ENCODE measurements at places on chromosomes 3 and 15. TPM values are rescaled to one million over a fixed set of nuclear protein-coding genes. Genes with fewer than 3 reads are reported as not detected.
A peak's percentile ranks its signal among the peaks of the same experiment; 100 is the strongest.

GRCh38 chr3:155153242-155154186 is 73.4 kb downstream of the MME start:
- DNase-seq: no peak

GOLGA8J gene
- not detected for total RNA-seq

DNA sequence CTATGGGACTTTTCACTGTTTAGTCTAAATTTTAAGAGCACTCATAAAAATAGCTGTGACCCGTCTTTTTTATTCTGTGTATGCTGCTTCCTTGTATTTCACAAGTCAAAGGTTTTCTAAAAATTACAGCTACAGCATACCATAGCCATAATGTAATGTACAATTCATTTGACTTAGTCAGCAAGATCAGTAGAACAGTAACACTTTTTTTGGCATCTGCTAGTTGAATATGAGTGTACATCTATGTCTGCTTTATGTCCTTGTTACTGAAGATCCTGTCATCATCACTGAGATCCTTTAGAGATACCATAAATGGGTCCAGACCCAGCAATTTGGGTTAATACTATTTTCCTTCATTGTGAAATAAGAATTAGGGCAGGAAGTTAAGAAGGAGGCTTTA is 42.2 kb downstream of the CMSS1 start:
- DNase-seq: no peak

DPPA4 gene
- 796 TPM for total RNA-seq

CDC25A gene
- 83.3 TPM for total RNA-seq

- DNase-seq: no peak
These were observed 3.8 kb upstream of the PLXND1 start for GRCh38 chr3:129610276-129610675.

ACKR4 gene
- not detected for total RNA-seq

GRCh38 chr3:71168121-71168721 is 415.3 kb downstream of the FOXP1 start:
- DNase-seq: no peak

- DNase-seq: no peak
These were observed 20.6 kb upstream of the GMNC start for GRCh38 chr3:190883141-190883540.

OIP5 gene
- 30.9 TPM for total RNA-seq

DNA sequence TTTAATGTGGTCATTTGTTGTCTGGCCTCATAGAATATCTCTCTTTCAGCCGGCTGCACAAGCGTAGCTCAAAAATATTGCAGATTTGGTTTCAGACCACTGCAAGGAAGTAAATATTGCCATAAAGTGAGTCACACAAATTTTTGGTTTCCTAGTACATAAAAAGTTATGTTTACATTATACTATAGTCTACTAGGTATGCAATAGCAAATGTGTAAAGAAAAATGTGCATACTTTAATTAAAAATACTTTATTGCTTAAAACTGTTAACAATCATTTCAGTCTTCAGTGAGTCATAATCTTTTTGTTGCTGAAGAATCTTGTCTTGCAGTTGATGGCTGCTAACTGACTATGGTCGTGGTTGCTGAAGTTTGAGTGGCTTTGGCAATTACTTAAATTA is 425.1 kb upstream of the ROBO1 start:
- no peak for DNase-seq

DNA sequence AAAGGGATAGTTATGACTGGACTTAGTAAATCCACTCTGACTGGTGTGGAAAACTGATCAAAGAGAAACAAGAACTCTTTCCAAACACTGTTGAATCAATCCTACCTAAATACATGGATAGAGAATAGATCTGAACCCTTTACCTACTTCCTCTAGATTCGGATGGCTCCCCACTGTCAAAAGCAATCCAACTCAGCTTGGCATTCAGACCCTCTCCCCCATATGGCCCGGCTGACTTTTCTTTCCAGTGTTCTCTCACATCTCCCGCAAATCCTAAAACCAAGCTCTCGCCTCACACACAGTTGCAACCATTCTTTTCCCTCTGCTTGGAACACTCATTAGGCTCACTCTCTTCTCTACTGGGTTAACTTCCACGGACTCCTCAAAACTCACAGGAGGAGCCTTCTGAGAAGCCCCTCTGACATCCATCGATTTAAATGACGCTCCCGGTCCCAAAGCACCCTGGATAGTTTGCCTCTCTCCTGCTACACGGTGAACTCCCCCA is 639 bp downstream of the SPICE1 start:
- DNase-seq: no peak

DNA sequence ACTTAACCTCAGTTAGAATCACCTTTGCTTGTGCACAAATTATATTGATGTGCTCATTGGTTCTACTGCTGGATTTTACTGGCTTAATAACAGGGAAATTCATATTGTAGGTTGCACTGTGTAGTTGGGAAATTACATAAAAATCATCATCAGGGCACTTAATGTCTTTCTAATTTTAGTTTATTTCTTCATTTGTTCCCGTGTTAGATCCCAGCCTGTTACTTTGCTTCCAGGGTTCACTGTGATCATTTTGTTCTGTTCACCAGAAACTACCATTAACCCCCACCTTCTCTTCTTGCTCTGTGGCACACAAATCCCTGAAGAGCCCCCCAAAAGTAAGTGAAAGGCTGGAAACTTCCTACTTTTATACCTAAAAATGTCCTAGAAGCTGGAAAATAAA is 80.4 kb downstream of the RARB start:
- DNase-seq: no peak

- DNase-seq: no peak
These were observed 10.7 kb downstream of the XIRP1 start for GRCh38 chr3:39181408-39182335.

- no peak for DNase-seq
These were observed 1.7 kb downstream of the ANXA2 start for GRCh38 chr15:60396100-60396499.

PRC1 gene
- total RNA-seq: 75.7 TPM

DNA sequence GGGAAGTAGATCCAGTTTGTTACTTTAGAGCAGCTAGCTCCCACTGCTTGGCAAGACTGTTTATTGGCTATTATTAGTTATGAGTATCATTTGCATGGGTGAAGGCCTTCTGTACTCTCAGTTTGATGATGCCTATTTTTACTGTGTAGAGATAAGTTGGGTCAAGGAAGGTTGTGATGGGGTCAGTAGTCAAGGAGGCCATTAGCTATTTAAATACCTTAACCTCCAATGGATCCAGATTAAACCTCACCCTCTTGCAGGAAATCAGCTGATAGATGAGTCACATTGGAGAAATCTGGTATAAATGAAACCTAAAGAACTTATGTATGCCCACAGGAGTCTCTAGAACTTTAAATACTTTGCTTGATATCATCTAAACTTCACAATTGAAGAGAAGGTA is 45.0 kb downstream of the THBS1 start:
- no peak for DNase-seq

DNA sequence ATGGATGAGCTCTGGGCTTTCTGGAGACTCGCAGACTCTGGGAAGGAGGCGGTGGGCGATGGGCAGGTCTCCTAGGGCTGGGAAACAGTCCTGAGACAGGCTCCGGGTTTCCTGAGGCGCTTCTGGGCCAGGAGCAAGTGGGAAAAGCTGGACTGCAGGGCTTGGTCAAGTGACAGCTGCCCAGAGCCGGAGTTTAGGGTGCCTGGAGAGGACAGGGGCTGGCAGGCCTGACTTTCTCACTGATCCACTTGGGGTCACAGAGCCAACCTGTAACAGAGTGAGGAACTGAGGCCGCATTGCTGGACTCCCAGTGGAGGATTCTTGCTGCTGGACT is 107.9 kb downstream of the APBA2 start:
- no peak for DNase-seq

GRCh38 chr15:63626955-63627354 is 29.8 kb downstream of the FBXL22 start:
- no peak for DNase-seq

GRCh38 chr3:120568598-120568997 is 27.5 kb upstream of the NDUFB4 start:
- no peak for DNase-seq

TEX55 gene
- not detected for total RNA-seq

- DNase-seq: no peak
These were observed 100.8 kb upstream of the CHMP2B start for GRCh38 chr3:87126321-87126720.

- no peak for DNase-seq
These were observed 16.0 kb upstream of the ADIPOQ start for GRCh38 chr3:186826410-186826975.

MEX3B gene
- 10.4 TPM for total RNA-seq

DNA sequence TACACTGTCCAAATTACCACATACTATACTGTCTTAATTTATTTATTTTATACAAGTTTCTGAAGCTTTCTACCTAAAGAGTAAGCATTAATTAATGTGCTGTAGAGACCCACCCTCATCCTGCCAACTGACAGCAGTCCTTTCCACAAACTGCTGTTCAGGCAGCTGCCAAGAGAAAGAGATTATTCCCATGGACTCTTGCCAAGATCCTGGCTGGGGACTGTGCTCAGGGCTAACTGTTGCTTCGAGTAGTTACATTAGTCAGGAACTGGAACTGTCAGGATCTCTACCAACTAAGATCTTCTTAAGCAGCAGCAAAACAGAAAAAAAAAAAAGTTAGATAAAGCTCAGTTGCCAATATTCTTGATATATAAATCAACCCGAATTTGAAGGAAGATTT is 398.8 kb downstream of the MECOM start:
- no peak for DNase-seq

DNA sequence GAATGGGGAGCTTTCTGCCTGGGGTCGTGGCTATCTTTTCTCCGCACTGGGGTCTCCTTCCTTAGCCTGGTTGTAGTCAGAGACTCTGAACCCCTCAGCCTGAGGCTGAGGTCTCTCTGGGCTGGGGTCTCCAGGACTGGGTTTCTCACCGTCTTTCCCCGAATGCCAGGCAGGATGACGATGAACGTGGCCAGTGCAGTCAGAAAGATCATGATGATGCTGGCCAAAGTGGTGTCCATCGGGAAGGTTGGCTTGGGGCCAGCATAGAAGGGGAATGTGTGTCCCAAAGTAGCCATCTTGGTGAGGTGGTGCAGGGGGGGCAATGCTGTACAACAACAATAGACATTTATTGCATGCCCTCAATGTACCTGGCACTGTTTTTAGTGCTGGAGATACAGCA is 7.0 kb downstream of the DUOXA1 start:
- no peak for DNase-seq

CRABP1 gene
- 93.0 TPM for total RNA-seq

WNT5A gene
- total RNA-seq: 1.3 TPM

- DNase-seq: no peak
These were observed 3.7 kb downstream of the SETMAR start for GRCh38 chr3:4306860-4307259.

XIRP1 gene
- total RNA-seq: not detected

CKMT1A gene
- total RNA-seq: 35.5 TPM

DNA sequence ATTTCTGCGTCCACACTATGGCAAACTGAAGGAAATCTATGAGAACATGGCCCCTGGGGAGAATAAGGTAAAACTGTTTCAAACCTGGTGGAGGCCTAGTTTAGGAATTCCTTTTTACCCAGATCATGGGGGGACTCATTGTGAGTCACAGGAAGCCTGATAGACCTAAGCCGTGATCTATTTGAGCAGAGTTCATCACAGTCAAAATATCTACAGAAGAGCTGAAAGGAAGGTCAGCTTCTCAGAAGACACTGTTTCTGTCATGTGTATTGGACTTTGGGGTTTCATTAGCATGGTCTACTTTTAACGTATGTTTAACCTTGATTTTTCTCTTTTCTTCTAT is 1.3 kb downstream of the PSMD2 start:
- no peak for DNase-seq

ARL6 gene
- 6.3 TPM for total RNA-seq

IL5RA gene
- not detected for total RNA-seq

GRCh38 chr15:70418943-70419342 is 321.2 kb upstream of the TLE3 start:
- DNase-seq: no peak

- DNase-seq: no peak
These were observed 80.4 kb downstream of the PLOD2 start for GRCh38 chr3:146080578-146080977.

- no peak for DNase-seq
These were observed 29.1 kb upstream of the ELP6 start for GRCh38 chr3:47542471-47543173.

GRCh38 chr3:162586591-162586990 is 1090.0 kb downstream of the OTOL1 start:
- DNase-seq: no peak

GRCh38 chr3:178480274-178480673 is 56.0 kb upstream of the KCNMB2 start:
- DNase-seq: no peak

SLC24A5 gene
- not detected for total RNA-seq

DNA sequence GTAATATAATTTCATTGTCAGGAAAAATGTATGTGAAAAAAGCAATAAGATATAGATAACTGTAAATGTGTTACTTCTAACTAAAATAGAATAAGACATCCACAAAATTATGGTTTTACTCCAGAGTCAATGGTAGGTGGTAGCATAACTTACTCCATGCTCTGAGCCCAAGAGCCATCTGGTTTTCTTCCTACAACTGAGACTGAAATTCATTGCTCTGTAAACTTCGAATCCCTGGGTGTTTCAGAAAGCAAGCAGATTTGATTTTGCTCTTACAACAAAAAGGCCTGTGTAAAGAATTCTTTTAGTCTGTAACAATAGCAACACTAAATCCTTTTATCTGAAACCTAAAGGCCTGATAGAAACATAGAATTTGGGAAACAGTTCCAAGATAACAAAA is 805.9 kb downstream of the AGBL1 start:
- no peak for DNase-seq

- no peak for DNase-seq
These were observed 35.1 kb downstream of the FBXL2 start for GRCh38 chr3:33312361-33312760.

DNA sequence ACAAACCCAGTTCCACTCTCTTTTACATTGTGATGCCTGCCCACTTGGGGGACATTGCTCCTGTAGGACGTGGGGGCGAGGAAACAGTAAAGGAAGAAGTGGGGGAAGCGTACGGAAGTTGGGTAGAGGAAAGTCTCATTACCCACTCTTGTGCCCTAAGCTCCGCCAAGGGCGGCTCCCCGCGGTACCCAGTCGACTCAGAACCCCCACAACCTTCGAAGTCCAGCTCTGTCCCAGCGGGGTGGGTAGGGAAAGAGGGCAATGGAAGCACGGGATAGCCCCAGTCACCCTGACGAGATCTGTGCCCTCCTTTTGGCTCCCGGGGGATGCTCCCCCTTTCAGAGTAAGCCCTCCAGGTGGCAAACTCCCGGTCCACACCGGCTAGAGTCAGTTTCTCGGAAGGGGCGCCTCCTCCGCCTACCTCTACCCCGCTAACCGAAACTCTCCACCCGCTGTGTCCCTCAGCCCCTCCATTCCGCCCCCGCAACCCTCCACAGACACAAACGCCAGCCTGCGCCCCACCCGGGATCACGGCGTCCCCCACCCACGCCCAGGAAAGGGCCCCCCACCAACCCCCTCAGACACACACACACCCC is 527 bp downstream of the CSNK1G1 start:
- DNase-seq: peak; percentile 45

CCR9 gene
- not detected for total RNA-seq

- DNase-seq: no peak
These were observed 177.7 kb downstream of the ISL2 start for GRCh38 chr15:76514282-76514681.

SH2D7 gene
- not detected for total RNA-seq
